ENCODE measurements at places on chromosomes 2 and 18. TPM values are rescaled to one million over a fixed set of nuclear protein-coding genes. Genes with fewer than 3 reads are reported as not detected.
A peak's percentile ranks its signal among the peaks of the same experiment; 100 is the strongest.

DNA sequence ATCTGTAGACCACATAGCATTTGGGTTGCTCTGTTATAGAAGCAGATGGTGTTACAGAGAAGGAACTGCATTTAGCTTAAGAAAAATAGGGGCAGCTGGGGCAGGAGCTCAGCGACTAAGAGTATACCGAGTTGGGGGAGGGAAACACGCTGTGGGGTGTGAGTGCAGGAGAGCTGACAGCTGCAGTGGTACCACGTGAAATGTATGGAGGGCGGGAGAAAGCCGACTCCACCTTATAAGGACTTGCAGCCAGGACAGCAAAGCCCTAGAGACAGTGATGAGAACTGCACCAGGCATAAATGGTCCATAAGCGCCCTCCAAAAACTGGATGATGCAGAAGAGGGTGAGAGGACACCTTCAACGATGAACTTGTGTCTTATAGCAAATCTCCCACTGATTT lies 237.6 kb downstream of the PRKCE start:
- DNase-seq: peak; percentile 65

GRCh38 chr18:13363359-13363758 lies 144.8 kb downstream of the LDLRAD4 start:
- DNase-seq: no peak

DNA sequence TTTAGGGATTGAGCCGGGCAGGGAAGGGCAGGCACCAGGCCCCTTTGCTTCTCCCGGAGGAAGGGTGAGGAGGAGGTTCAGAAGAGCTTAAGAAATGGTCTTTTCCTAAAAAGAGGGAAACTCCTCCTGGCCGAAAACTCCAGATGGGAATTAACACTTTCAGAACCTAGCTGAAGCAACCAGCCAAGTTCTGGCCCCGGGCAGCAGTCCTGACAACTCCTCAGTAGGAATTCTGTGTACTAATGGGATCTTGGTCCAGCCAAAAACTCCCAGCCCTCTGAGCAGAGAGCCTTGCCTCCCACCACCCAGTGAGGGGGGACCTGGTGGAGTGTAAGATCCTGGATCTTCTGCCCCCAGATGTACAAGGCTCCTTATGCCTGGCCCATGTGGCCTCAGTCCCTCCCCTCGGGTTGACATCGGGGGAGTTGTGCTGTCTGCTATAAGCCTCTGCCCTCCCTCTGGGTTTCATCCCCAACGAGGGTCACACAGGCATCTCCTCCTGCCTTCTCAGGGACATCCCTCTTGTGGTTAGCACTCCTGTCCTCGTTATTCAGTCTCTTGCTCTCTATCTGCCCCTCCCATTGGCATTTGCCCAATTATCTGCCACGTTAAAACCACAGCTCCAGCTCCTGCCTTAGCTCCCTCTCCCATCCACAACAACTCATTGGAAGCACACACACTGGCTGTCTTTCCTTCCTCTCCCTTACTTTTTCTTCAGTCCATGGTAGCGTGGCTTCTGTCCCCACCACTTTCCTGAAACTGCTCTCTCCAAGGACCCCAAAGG lies 184.6 kb downstream of the CYP26B1 start:
- no peak for DNase-seq

- DNase-seq: no peak
These were observed 109.9 kb downstream of the SLC4A3 start for GRCh38 chr2:219737270-219737691.

GRCh38 chr2:238667008-238667407 lies 180.9 kb upstream of the TWIST2 start:
- no peak for DNase-seq

- DNase-seq: no peak
These were observed 6.2 kb downstream of the FAM210A start for GRCh38 chr18:13720123-13720522.

DNA sequence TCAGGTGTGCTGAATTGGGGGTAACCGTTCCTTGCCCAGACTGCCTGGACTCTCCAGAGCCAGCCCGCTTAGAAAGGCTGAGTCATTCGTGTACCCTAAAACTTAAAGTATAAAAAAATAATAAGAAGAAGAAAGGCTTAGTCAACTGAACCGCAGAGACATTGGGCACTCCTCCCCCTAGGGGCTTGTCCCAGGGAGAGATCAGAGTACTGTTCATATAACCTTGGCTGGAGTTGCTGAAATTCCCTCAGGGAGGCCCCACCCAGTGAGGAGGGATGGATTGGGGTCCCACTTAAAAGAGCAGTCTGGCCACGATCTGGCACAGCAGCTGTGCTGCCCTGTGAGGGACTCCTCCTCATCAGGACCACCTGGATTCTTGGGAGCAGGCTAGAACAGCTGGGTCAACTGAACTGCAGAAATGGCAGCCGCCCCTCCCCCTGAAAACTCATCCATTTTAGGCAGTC lies 37.2 kb downstream of the ANKRD12 start:
- DNase-seq: no peak

DNA sequence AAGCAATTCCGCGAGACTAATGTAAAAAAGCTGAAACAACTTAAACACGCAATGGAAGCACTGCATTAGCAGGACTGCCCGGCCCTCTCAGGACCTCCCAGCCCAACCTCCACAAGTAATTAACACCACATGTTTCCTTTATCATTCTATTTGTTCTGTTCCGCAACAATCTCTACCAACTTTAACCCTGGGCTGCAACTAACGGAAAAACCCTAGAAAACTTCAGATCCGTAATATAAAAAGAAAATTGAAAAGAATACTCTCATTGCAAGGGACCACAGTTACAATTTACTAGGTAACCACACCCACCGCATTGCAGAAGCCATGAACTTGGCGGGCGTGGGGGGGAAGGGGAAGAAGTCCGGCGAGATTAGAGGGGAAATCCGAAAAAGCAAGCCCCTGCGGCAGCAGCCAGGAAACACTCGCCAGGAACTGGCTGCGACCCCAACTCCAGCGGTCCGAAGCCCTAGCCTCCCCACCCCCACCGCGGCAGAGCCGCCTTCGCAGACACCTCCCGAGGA lies 1.2 kb downstream of the EPB41L3 start:
- no peak for DNase-seq

DNA sequence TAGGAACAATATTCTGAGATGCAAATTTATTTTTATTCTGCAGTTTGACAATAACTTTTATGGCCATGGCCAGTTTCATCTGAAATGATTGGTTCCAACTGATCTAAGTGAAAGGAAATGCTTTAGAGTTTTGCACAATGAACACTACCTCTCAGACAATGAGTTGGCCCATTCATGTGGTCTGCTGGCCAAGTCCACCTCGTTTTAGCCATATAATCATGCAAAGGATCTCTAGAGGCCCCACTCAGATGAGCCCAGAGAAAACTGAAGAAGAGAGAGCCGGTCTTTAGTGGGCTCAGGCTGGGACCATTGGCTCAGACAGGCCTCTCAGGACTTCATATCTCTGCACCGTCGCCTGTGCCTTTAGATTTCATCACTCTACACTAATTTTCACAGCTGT lies 254.7 kb downstream of the MREG start:
- no peak for DNase-seq

DNA sequence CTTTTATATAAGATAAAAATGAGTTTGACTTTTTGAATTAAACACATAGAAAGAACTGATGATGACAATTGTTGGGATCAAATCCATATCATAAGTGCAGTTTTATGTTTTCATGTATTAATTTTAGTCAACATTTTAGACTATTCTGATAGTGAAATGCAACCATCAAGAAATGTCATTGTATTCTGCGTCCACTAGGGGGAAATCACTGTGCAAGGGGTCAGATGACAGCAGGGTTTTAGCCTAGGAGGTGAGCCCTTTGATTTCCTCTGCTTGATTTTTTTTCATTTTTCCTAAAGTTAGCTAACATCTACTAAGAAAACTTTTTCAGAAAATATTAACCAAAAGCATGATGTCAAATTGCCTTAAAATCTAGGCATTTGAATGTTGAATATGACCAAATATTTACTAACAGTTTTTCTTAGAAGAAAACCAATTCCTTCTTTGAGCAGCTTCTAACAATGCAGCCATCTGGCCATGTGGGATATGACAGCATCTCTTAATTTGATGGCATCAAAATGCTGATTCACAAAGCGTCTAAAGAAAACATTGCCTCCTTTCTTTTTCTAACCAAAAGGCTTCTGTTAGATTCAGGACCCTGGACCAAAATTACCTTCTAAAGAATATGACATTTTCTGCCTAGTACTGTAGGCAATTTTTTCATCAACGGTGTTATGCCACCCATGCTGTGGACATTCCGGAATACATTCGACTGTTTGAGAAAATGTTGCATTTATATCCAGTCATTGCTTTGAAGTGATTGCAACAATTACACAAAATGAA lies 141.5 kb downstream of the SPHKAP start:
- no peak for DNase-seq

GRCh38 chr2:119724656-119725485 lies 34.9 kb upstream of the PTPN4 start:
- DNase-seq: no peak

GRCh38 chr2:190847504-190848081 lies 33.0 kb upstream of the GLS start:
- no peak for DNase-seq

DNA sequence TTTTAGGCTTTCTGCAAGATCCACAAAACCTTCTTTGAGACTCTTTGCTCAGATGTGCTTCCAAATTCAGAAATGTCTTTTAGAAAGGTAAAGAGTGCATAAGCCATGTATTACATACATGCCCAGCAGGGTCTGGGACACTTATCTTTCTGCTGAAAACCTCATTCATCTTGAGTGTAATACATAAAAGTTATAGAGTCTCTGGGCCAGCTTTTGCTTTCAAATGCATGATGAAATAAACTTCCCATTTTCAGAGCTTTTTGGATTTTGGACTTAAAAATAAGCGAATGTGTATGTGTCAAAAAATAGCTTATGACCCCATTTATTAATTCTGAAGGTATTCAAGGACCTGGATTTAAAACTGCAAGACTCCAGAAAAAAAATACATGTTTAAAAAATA lies 8.0 kb downstream of the CYRIA start:
- no peak for DNase-seq

GRCh38 chr18:697800-698199 lies 14.6 kb downstream of the ENOSF1 start:
- DNase-seq: no peak

DNA sequence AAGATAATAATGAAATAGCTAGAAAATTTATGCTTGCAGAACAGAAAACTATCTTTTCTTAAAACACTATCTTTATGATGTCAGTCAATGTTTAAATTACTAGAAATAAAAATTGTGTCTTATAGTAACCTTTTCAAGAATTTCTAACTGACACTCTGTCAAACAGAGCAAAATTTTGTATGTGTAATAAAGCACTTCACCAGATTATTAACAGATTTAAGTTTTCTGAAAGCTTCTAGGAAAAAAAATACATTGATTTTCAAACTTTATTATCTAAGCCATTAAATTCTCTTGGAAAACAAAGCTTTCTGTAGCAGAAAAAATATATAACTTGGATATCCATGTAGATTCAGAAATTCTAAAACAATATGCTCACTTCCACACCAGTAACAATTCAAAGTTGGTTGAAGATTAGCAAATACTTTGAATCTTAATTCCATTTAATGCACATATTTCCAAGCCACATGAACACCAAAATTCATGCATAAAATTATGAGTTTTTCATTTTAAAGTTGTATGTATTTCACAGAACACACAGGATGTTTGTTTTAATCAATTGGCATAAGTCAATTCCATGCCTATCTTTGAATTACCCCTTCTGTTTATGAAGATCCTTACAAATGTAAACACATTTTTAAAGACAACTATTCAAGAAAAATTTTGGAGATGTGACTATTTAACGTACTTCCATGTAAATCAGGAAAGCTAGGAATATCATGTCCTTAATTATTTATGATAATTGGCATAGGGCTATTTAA lies 19.9 kb downstream of the FN1 start:
- DNase-seq: no peak

GRCh38 chr18:59866551-59867269 lies 33.1 kb upstream of the PMAIP1 start:
- no peak for DNase-seq

DNA sequence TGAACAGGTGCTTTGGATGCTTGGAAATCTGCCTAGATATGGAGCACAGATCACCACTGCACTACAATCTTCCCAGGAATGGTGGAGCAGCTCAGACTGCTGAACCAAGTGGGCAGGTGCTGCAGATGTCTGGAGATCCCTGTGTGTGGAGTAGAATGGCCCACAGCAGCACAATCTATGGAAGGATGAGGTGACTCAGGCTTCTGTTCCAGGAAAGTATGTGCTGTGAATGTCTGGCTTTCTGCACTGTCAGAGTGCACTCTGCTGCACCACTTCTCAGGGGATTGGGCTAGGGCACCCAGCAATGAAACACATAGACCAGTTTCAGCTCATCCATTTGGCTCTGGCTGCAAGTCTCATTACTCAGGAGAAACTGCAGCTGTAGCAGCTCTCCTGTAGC lies 865.4 kb upstream of the NXPH2 start:
- no peak for DNase-seq

GRCh38 chr2:233656443-233656842 lies 15.3 kb upstream of the UGT1A9 start:
- DNase-seq: no peak

DNA sequence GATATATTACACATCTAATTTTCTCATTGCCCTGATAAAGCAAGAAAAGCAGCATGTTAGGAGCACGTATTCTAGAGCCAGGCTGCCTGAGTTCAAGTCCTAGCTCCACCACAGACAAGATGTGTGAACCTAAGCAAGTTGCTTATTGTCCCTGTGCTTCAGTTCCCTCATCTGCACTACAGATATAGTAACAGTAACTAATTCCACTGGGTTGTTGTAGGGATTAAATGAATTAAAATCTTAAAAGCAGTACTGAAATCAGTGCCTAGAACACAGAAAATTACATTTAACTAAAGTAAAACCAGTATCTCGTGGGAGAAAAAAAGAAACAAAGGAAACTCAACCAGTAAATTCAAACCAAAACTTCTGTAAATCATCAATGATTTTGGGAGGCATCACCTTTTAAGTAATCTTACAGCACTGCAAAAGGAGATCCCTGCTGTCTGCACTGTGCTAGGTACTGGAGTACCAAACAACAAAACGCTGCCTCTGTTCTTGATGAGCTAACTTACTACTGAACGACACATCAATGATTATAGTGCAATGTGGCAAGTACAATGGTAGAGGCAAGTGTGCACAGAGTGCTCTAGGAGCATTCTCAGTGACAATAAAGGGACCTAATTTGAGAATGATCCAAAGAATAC lies 7.9 kb downstream of the MAP3K2 start:
- DNase-seq: no peak

DNA sequence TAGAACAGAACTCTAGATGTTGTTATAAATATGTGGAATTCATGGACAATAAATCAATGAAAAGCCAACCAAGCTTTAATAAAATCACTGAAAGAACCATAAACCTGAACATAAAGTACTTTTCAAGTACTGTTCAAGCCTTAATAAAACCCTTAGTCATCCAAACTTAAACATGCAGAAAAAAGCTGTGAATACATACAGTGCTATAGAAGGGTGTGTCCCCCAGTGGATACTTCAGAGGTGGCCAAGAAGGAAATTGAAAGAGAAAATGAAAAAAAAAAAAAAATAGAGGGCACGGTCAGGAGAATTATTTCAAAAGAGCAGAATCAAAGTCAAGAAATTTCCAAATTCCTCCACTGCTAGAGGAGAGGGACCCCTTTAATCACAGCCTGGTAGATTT lies 141.1 kb downstream of the SP100 start:
- DNase-seq: no peak

RGPD4 gene
- 0.02 TPM for total RNA-seq

PAIP2B gene
- 1.6 TPM for total RNA-seq

PARD6G gene
- 0.15 TPM for total RNA-seq

OSR1 gene
- total RNA-seq: not detected

COLEC11 gene
- 0.35 TPM for total RNA-seq

CIB4 gene
- total RNA-seq: not detected

SULT6B1 gene
- total RNA-seq: not detected

SLC14A1 gene
- 7.3 TPM for total RNA-seq

TTR gene
- total RNA-seq: not detected

ZNF519 gene
- 14.4 TPM for total RNA-seq

AFTPH gene
- total RNA-seq: 31.1 TPM

CABLES1 gene
- 2.1 TPM for total RNA-seq

All from activated CD4-positive, alpha-beta T cell treated with anti-CD3 and anti-CD28 coated beads, Interleukin-2, amount 10 ng/mL, durations not matched to agents 7 days and 5 days (primary cell).